ENCODE measurements at places on chromosomes 2 and 18.
A peak's percentile ranks its signal among the peaks of the same experiment; 100 is the strongest.

GRCh38 chr2:161486111-161486510, 70.0 kb downstream of the TBR1 start:
- DNase-seq: no peak

GRCh38 chr2:64455545-64455944, 1.6 kb downstream of the LGALSL start:
- no peak for DNase-seq

- DNase-seq: no peak
Measured at GRCh38 chr18:48555465-48555995, 16.7 kb downstream of the CTIF start.

DNA sequence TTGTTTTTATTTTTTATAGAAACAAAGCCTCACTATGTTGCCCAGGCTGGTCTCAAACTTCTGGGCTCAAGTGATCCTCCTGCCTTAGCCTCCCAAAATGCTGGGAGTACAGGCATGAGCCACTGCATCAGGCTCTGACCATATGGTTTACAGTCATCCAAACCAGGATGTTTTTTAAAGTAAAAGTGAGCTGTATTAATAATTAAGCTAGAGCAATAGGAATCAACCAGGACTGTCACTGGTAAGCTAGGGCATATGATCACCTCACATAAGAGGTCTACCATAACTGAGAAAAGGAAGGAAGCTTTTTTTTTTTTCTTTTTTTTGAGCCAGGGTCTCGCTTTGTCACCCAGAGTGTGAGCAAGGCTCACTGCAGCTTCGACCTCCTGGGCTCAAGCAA, 8.5 kb upstream of the RBBP8 start:
- DNase-seq: no peak

GRCh38 chr2:47373747-47374146, 29.2 kb upstream of the MSH2 start:
- no peak for DNase-seq

- DNase-seq: peak; percentile 22
Measured at GRCh38 chr2:69012310-69013141, 453 bp upstream of the ANTXR1 start.

- DNase-seq: no peak
Measured at GRCh38 chr2:238566001-238566645, 139.4 kb downstream of the ASB1 start.
